ENCODE measurements at places on chromosomes 11 and 22. TPM values are rescaled to one million over a fixed set of nuclear protein-coding genes. Genes with fewer than 3 reads are reported as not detected.

JAML gene
- 2.2 TPM for total RNA-seq

TRIM29 gene
- 2.7 TPM for total RNA-seq

DEUP1 gene
- total RNA-seq: not detected

TMPRSS13 gene
- not detected for total RNA-seq

CCDC116 gene
- total RNA-seq: not detected

MMP12 gene
- total RNA-seq: not detected

NPTXR gene
- total RNA-seq: 18.0 TPM

TPBGL gene
- total RNA-seq: 0.15 TPM

CTSW gene
- 0.39 TPM for total RNA-seq

VWCE gene
- 0.94 TPM for total RNA-seq

SLCO2B1 gene
- total RNA-seq: 24.6 TPM

KRTAP5-2 gene
- total RNA-seq: not detected

Measured in right atrium auricular region (tissue), 2 donors.